ENCODE measurements at places on chromosomes 6 and 20.

DNA sequence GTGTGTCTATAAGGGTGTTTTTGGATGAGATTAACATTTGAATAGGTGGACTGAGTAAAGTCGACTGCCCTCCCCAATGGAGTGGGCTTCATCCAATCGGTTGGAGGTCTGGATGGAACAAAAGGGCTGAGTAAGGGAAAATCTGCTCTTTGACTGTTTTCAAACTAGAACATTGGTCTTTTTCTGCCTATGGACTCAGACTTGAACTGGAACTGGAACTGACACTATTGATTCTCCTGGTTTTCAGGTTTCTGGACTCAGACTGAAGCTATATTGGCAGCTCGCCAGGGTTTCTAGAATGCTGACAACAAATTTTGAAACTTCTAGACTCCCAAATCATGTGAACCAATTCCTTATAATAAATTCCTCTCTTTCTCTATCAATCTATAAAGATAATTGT lies 498.9 kb upstream of the EPHA7 start:
- DNase-seq: no peak

- no peak for DNase-seq
These were observed 263.4 kb downstream of the UTRN start for GRCh38 chr6:144548536-144548935.

DNA sequence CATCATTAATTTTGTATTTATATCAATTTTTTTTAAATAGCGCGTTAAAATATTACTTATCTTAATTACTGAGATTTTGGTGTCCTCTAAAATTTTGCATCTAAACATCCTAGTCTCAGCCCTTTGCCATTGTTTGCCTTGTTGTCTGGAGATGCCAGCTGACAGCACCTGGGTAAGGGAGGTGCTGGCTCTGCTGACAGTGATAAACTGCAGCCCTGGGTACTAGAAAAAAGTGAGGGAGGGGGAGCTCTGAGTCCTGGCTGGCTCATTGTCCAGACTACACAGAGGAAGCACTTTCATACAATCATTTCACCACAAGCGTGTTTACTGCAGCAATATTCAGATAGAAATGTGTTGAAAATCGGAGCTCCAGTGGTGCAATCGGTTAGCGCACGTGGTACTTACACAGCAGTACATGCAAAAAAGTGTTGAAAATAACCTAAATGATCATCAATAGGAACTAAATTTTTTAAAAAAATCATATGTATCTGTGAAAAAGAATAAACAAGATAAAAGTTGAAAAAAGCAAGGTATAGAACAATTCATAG lies 18.5 kb upstream of the UBR2 start:
- DNase-seq: no peak

- DNase-seq: no peak
These were observed 36.3 kb downstream of the AHI1 start for GRCh38 chr6:135461208-135461607.

- no peak for DNase-seq
These were observed 5.5 kb upstream of the BAK1 start for GRCh38 chr6:33585403-33586107.

GRCh38 chr20:60000271-60001042 lies 42.2 kb downstream of the CDH26 start:
- no peak for DNase-seq

- DNase-seq: no peak
These were observed 81.8 kb downstream of the FYN start for GRCh38 chr6:111791415-111791814.

- DNase-seq: no peak
These were observed 78.2 kb upstream of the DST start for GRCh38 chr6:56720882-56721281.

- no peak for DNase-seq
These were observed 73.6 kb downstream of the ERMARD start for GRCh38 chr6:169824848-169825557.

GRCh38 chr20:2122936-2123335 lies 21.3 kb downstream of the STK35 start:
- DNase-seq: no peak

GRCh38 chr6:71038711-71039344 lies 82.0 kb upstream of the B3GAT2 start:
- DNase-seq: no peak

DNA sequence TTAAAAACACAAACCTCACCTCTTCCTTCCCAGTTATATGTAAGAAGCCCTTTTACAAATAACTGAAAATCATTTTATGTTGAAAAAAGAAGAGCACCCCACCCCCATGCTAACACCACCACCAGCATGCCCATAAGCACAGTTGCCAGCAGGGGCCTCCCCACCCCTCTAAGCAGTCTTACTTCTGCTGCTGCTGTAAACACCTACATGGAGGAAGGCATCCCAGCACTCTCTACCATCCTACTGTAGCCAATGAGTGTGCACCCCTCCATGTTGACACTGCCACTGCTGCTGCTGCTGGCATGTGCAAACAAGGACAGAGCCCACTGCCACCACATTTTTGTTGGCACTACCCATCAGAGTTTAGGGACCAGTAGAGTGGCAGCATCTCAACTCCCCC lies 49.6 kb upstream of the PHIP start:
- DNase-seq: no peak

DNA sequence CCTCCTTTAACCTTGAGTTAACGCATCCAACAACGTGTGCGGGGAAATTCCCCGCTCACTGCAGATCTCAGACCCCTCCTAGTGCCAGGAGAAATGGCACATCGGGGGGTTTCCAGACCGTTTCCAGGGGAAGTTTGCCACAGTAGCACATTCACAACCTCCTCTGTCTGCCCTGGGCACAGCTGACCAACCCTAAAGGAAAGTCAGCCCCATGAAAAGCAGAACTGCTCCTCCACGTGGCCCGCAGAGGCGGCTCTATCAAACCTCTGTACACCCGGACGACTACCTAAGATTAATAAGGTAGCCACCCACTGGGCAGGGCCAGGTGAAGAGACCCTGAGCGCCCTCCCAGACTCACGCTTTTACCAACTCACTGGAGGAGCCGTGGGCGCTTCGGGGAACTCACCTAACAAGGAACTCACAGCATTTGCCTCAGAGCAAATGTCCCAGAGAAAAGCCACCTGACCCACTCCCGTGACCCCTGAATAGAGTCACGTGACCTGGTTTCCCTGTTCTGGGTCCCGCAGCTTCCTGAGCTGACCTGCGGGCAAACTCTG lies 93.1 kb downstream of the PRND start:
- no peak for DNase-seq

- no peak for DNase-seq
These were observed 35.0 kb downstream of the SERPINB1 start for GRCh38 chr6:2806644-2807043.

GRCh38 chr6:54846243-54846856 lies at the start of gene FAM83B:
Gene FAM83B (plus strand): TSS chr6:54846771. CDS start chr6:54870247, 23,476 bp downstream.
- DNase-seq: no peak

DNA sequence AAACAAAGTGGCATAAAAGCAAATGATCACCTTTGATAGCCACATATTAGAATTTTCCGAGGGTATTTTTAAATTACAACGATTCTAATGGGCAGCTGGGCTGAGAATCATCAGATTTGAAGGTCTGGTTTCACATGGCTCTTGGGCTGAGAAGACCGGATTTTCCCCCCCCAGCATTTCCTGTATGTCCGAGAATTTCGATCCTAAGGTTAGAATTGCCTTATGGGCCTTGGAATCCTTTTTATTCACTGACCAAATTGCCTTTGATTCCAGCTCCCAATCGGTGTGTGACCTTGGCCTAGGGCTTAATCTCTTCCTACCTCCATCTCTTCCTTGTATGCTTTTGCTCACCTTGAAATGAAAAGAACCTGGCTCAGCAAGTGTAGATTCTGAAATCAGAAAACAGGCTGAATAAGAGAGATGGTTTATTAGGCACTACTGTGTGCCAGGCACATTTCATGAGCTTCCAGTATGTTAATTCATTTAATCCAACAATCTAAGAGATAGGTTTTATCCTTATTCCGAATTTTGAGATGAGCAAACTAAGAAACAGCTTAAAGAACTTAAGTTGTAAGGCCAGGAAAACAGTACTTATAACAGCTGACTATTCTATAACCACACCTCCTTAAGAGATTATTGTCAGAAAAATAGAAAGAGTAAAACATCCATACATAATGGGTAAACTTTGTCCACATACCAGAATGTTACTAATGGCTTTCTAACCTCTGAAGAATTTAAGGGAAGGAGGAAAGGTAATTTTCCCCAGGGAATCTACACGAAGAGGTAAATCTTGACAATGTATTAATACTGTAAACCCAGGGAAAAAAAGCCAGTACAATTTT lies 39.4 kb downstream of the HFE start:
- no peak for DNase-seq

DNA sequence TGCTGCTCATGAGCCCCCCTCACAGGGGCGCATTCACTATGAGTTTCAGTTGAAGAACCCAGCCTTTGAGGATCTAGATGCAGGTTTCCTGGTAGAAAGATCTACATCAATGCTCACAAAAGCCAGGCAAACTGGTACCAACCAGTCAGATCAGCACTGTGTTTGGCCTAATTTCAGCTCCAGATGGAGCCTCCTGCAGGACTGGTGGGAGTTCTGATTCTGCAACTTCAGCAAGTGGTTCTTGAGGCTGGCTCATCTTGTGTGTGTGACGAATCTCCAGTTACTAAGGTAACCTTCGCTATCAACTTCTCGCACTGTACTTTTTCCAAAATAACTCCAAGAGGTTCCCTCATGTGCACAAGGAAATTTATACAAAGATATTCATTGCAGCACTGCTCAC lies 118.8 kb downstream of the ZMYND8 start:
- DNase-seq: no peak

DNA sequence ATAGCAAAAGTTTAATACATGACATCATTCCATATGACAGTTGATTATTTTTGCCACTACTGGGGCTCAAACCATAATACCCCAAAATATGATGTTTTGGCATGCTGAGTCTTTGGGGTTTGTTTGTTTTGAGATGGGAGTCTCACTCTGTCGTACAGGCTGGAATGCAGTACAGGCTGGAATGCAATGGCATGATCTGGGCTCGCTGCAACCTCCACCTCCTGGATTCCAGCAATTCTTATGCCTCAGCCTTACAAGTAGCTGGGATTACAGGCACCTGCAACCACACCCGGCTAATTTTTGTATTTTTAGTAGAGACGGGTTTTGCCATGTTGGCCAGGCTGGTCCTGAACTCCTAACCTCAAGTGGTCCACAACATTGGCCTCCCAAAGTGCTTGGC lies 1.3 kb upstream of the MRS2 start:
- DNase-seq: no peak

Data from NCI-H2081 treated with DMSO at 0.1 percent for 48 hours (cell line).